Kidney epithelial cell (primary cell): ENCODE measurements at places on chromosomes 12 and 14. TPM values are rescaled to one million over a fixed set of nuclear protein-coding genes. Genes with fewer than 3 reads are reported as not detected.

Gene MYF5
- total RNA-seq = not detected in 2 replicates

Gene INSM2
- not detected in 2 replicates for total RNA-seq

Gene GPR135
- 0.71 and 1.9 TPM in 2 replicates for total RNA-seq

DNA sequence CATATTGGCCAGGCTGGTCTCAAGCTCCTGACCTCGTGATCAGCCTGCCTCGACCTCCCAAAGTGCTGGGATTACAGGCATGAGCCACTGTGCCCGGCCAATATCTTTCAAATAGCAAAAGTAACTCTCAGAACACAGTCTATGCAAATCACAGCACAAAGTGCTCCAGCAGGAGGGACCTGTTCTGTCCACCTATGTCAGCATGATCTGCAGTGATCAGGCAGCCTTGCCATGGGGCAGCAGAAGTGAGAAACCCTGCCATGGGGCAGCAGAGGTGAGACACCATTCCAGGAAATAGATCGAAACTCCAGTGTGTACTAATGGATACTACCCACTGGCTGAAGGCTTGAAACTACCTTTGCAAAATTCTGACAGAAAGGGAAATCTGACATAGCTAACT lies 78.5 kb upstream of the EIF5 start:
- DNase-seq = no peak

GRCh38 chr14:51550636-51551035 lies 101.1 kb upstream of the FRMD6 start:
- no peak for DNase-seq

GRCh38 chr14:66088656-66089055 lies 397.5 kb upstream of the CCDC196 start:
- DNase-seq = no peak

- no peak for DNase-seq
Measured at GRCh38 chr14:33669111-33669510, 281.8 kb downstream of the EGLN3 start.

DNA sequence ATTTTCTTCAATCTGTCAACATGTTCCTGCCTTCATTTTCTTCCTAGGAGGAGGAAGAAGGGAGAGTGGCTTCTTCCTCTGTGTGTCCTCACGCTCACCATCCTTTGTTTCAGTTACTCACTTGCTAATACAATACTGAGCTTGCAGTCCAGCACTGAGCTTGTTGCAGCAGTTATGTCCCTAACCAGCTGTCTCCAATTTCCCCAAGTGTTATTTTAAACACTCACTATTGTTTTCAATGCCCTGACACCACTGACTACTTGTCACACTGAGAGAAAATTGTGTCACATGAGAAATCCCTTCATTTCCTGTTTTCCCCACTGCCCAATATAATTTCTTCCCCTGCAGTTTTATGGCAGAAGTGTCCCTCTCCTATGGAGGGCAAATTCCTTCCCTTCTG lies 53.4 kb downstream of the HSD17B6 start:
- DNase-seq = no peak

GRCh38 chr14:98415766-98416165 lies 856.2 kb downstream of the BCL11B start:
- no peak for DNase-seq

GRCh38 chr12:100266585-100266834 lies 369 bp downstream of the DEPDC4 start:
- no peak for DNase-seq

- no peak for DNase-seq
Measured at GRCh38 chr12:110819150-110819549, 27.6 kb upstream of the CCDC63 start.

DNA sequence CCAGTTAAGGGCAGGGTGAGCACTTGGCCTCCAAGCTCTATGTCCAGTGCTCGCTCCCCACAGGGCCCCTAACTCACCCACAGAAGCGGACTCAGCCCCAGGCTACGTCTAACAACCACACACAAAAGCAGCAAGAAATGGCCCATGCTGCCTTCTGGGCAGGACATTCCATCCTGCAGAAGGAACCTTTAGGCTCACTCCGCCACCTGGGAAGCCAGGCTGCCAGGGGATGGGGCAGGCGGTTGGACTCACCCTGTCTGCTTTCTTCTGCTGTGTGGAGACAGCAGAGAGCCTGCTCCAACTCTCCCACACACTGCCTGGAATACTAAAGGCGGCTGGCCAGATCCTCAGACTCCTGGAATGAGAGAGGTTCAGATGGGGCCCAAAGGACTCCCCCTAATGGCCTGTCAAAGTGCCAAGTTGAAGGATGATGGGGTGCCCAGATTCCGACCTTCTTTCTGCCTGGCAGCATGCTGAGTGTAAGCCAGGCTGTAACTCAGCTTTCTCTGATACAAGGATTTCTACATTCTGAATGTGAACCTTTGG lies 27.7 kb upstream of the BLTP3B start:
- no peak for DNase-seq
